ENCODE measurements at places on chromosomes 5 and 9. TPM values are rescaled to one million over a fixed set of nuclear protein-coding genes. Genes with fewer than 3 reads are reported as not detected.

DNA sequence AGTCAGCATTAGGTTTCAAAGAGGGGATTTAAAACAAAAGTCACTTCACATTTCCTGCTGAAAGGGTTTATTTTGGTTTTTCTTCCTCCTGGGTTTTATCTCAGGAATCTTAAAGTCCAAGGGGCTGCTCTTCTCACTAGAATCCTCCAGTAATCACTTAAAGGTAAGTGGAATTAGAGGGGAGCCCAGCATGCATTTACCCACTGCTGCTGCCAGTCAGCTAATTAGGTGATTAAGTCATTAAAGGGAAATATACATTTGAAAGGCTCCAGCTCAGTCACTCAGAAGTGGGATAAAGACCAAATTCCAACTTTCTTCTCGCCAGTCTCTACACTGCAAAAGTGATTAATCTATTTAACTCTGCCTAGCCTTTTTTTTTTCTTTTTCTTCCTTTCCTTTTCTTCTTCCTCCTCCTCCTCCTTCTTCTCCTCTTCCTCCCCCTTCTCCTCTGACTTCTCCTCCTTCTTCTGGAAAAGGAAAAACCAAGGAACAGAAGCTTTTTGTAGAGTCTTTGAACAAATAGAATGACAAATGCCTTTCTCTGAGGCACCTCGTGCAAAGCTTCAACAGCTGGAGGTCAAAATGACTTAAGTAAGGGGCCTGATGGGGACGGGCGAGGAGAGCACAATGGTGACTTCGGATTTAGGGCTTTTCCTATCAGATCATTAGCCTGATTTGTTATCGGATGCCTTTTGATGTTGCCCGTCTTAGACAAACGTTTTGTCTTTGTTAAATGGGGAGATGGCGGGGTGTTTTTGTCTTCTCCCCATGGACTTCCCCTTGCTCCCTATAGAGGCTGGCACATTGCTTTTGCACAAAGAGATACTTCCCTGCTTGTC, 617.6 kb downstream of the IRX1 start:
- no peak for DNase-seq

FBXO4 gene
- 18.8 TPM for total RNA-seq

DNA sequence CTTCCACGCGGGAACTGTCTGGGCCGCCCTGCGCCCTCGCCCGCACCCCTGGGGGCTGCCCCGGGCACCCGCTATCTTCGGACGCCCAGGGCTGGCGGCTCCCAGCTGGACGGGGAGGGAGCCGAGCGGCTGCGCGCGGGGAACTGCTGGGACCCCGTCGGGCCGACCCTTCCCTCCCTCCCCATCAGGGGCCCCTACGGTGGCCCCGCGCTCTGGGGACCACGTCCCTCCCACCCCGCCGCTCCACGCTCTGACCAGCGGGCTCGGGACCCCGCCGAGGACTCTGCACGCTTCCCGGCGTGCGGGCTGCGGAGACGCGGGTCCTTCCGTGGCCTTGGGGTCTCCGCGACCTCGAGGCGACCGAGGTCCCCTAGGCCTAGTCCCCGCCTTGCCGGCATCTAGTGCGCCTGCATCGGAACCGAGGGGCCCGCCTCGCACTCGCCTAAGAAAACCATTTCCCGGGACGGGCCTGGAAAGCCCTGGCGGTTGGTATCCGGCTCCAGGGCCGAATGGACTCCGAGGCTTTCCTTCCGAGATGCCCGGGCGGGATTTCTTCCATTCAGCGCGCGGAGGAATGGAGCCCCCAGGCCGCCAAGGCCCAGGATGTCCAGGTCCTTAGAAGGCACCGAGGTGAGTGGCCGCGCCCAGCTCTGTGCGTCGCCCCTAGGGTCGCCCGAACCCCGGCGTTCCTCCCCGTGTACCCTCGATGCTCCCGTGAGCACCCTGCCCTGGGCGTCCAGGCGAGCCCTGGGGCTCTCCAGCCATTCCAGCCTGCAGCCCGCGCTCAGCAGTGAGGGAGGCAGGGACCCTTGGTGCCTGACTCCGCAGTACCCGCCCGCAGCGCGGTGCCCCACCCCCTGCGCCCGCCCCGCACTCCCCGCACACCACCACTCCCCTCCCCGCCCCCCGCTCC, 705 bp upstream of the SLC6A3 start:
- DNase-seq = no peak

DNA sequence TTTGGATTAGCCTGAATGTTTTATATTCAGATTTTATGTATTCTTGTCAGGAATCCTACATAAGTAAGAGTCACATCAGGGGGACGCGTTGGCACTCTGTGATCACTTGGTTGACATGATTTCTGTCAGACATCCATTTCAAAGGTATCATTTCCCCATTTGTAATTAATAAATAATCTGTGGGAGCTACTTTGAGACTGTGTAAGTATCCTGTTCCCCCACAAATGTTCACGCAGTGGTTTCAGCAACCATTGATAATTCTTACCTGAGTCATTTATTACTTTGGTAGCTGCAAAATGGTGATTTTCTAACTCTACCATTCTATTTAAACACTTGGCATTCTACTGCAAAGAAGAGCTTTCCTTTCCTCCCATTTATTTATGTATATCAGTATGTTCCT, 56.9 kb upstream of the TBC1D2 start:
- DNase-seq = no peak

GRCh38 chr5:54332720-54333119, 22.3 kb upstream of the ARL15 start:
- DNase-seq = no peak
